ENCODE measurements at places on chromosomes 1 and 21.

DNA sequence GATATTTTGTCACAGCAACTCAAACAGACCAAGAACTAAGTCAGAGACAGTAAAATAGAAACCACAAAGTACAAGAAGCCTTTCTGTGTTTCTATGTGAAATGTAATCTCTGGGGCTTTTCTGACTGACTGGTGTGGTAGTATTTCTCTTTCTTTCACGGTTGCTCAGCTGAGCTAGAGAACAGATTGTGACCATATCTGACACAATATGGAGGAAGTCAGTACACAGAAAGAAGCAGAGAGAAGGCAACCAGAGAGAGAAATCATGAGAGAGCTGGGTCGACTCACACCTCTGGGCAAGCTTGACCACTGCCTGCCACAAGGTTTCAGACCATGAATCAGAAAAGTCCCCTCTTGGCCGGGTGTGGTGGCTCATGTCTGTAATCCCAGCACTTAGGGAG is 208.9 kb upstream of the GREM2 start:
- no peak for DNase-seq

- DNase-seq, result peak; percentile 71
Measured at GRCh38 chr21:42524341-42525028, 10.8 kb downstream of the SLC37A1 start.

DNA sequence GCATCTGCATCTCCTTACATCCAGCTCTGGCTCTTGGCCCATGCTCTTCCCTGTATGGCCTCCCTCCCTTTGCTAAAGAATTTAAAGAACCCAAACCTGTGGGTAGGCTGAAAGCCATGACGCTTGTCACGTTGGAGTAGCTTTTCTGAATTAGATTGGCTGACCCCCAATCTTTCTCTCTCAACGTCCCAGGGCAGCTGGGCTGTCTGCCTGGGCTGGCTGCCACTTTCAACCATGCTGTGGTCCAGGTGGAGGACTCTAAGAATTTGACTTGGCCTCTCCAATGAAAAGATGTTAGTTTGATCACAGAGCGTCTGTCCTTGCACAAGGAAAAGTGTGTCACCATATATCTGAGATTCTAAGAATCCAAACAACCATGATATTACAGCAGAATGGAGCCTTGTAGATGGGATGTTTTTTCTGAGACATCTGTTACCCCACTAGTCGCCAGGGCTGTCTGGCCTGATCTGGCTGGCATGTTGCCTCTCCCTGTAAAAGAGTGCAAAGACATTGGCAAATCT is 6.5 kb upstream of the IGSF3 start:
- no peak for DNase-seq

- DNase-seq, result no peak
Measured at GRCh38 chr1:85451236-85451830, 13.6 kb downstream of the DDAH1 start.

- DNase-seq, result no peak
Measured at GRCh38 chr1:16342331-16343062, 9.8 kb downstream of the FBXO42 start.

DNA sequence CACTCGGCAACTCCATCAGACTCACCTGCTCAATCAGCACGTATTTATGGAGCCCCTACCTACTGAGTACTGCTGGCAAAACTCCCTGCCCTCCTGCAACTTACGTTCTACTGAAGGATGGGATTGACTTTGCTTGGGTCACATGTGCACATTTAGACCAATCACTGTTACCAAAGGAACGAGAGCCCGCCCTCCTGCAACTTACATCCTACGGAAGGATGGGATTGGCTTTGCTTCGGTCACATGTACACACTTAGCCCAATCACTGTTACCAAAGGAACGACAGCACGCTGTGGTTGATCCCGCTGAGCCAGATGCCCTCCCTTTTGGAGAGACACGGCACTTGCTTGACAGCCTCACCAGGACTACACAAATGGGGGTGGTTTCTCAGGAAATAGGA is 46.0 kb downstream of the UBIAD1 start:
- DNase-seq, result no peak

DNA sequence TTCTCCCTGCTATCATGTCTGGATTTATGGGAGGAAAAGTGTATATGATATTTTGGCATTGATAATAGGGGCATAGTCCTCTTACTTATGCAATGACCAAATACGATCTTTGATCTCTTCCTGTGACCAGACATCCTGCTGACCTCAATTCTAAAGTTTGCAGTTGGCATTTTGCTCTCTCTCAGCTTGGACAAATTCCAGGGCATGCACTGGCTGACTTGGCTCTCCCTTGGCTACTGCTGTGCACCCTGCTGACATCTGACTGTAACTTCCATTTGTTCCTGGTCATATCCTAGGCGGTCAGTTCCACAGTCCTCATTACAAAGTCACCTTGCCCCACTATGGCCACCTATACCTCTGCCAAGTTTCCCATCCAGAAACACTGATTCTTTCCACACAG is 380.7 kb upstream of the NR5A2 start:
- no peak for DNase-seq

- no peak for DNase-seq
Measured at GRCh38 chr1:226382030-226382429, 25.9 kb downstream of the PARP1 start.

GRCh38 chr21:29669416-29669815 is 270.4 kb downstream of the GRIK1 start:
- no peak for DNase-seq

- DNase-seq, result peak; percentile 35
Measured at GRCh38 chr1:112694363-112694929, 12.5 kb downstream of the RHOC start.

GRCh38 chr1:109827466-109827865 is 63.7 kb upstream of the EPS8L3 start:
- no peak for DNase-seq

- no peak for DNase-seq
Measured at GRCh38 chr1:170355267-170355801, 176.6 kb upstream of the GORAB start.

- DNase-seq, result no peak
Measured at GRCh38 chr1:96416701-96417444, 304.7 kb upstream of the PTBP2 start.

GRCh38 chr1:192147696-192148095 is 10.6 kb upstream of the RGS18 start:
- DNase-seq, result no peak

DNA sequence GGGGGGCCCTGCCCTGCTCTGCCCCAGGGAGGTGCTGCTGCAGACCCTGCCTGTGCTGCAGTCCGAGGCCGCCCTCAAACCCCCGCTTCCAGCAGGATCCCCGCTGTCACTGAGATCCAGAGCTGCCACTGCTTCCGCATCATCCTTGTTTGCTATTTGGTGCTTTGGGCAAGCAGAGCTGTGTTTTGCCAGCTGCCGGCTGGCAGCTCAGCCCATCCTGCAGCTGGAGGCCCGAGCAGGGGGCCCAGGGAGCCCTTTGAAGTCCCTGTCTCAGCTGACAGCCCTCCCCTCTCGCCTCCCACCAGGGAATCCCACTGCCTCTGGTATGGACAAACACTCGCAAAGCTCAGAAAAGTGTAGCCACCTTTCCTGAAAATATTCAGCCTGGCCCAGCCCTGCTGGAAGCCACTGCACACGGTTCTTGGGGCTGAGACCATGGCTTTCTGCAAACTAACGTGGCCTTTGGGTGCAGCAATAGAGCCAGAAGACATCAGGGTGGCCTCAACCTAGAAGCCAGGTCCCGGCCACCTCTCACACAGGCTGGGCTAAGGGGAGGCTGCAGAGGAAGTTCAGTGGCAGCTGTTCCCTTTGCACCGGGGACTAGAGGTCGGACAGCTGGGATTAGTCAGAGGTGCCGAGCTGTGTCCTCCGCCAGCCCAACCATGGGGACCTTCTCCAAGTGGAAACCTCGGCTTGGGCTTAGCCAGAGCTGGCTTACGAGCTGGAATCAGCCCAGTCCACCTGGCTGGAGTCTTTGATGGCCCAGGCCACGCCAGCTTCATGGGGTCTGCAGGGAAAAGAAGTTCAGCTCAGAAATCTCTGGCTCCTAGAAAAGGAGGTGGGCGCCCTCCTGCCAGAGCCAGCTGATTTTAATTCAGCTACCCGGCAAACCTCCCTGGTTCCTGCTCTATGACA is 107.1 kb downstream of the SPSB1 start:
- DNase-seq, result no peak

GRCh38 chr1:90964444-90965035 is 57.3 kb downstream of the ZNF644 start:
- no peak for DNase-seq

- DNase-seq, result peak; percentile 40
Measured at GRCh38 chr1:246782120-246782900, 58.1 kb downstream of the SCCPDH start.

DNA sequence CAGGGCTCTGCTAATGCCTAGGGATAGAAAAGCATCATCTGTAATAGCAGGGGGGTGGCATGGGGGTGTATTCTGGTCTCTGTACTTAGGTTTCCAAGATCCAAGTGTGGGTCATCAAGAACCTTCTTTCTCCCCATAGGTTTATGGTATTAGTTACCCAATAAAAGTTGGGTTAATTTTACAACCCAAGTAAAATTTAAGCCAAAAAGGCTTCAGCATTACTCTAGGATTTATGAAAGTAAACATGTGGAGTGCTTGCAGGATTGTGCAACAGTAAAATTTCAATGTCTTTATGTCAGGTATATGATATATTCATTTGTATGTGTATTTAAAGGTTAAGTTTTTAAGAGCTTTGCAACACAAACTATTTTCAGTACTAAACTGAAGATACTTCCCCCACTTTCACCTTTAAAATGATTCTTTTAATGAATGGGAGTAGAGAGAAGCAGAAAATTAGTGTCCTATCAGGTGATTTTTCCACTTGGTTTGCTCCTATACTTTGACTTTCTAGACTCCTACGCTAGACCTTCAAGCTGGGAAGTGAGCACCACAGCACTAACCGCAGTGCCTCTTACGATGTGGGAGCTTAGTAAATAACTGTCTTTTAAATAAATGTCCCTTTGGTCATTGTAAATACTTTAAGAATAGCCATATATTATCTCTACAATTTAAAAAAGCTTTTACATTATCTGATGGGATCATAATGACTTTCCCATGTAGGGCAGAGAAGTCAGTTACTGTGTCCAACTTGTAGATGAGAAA is 67.8 kb upstream of the UBE2U start:
- no peak for DNase-seq

DNA sequence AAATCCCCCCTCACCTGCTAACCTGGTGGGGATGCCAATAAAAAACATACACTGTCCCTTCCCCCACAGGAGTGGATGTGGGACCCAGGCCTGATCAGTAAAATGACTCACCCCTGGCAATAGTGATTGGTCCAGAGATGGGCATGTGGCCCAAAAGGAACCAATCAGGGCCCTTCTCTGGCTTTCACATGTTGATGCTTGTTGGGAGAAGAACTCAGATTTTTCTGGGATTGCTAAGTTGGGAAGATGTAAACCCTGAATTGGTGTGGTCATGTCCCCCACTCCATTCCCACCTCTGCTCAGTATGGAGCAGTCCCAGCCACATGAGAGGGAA is 43.6 kb upstream of the ACTL8 start:
- DNase-seq, result no peak

GRCh38 chr1:79128722-79129121 is 122.2 kb upstream of the ADGRL4 start:
- DNase-seq, result no peak

GRCh38 chr1:220420726-220421125 is 107.2 kb upstream of the MARK1 start:
- DNase-seq, result no peak

GRCh38 chr1:226220473-226221189 is 2.8 kb upstream of the MIXL1 start:
- no peak for DNase-seq

GRCh38 chr21:20618878-20619277 is 379.3 kb upstream of the NCAM2 start:
- no peak for DNase-seq

DNA sequence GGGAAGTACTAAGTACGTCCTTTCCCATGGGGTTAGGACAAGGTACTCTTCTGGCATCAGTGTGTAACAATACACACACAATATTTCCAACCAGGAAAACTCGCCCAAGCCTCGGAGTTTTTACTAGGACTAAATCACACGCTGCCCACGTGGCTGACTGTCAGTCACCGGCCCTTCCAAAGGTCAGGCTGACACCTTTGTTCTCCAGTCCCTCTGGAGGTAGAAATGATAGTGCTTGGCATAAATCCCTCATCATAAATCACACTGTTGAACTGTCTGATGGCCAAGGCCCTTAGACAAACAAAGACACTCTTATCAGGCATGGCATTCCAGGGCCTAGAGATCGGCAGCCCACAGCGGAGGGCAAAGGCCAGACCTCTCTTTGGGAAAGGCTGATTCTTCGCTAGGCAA is 16.9 kb upstream of the SLAMF9 start:
- no peak for DNase-seq

- no peak for DNase-seq
Measured at GRCh38 chr21:17780539-17780938, 38.6 kb downstream of the C21orf91 start.

- DNase-seq, result no peak
Measured at GRCh38 chr1:36380782-36381181, 4.9 kb downstream of the STK40 start.

DNA sequence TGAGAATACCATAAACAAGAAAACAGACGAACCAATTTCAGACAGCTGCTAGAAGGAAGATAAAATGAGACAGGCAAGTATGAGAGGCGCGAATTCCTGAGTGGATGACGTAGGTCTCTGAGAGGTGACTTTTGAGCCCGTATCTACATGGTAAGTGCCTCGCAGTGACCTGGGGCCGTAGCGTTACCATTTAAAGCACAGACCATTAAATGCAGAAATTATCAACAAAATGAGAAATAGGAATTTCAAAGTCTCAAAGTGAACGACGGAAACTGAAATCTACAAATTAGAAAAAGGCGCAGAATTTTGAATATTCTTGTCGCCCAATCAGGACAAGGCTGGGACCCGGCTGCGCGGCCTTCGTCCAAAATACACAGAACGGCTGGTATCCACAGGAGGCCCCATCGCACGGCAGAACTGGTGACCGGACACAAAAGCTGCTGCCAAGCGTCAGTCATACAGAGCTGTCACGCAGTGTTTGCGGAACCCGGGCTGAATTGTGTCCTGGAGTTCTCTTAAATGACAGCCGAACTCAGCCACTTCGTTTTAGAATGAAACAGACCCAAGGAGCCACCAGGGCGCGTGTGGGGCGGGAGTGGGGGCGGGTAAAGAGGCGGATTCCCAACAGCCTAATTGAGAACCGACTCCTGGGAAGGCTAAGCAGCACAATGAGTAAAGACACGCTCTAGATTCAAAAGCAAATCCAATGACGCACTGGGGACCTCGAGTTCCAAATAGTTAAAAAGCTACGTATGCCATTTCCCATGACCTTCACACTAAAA is 13.8 kb upstream of the BOLA1 start:
- DNase-seq, result peak; percentile 89
